Right lung (tissue), 10 donors: ENCODE measurements at places on chromosomes 12 and 14. TPM values are rescaled to one million over a fixed set of nuclear protein-coding genes. Genes with fewer than 3 reads are reported as not detected.

GRCh38 chr12:94650143-94651056 is at the start of gene TMCC3:
Gene TMCC3, minus strand, starts transcription at chr12:94650557. Its CDS starts 127 bp downstream, at chr12:94650430.
- peak; percentile 51 for DNase-seq

Gene FZD10
- polyA plus RNA-seq, result 1.4 TPM

DNA sequence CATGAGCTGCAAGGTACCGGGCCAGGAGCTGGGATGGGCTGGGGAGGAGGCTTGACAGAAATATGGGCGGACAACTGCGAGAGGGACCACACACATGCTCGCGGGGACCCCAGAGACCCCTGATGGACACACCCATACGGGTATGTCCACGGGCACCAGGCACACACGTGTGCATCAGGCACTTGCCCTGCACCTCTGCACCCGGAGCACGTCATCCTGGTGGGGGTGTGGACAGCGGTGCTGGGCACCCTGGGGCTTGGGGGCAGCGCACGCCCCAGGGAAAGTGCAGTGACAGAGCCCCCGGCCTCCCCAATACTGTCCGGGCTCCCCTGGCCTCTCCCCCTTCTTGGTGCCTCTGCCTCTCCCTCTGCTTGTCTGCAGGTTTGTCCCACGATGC is 1.7 kb upstream of the CRIP1 start:
- DNase-seq, result no peak

GRCh38 chr12:89693639-89694202 is 14.9 kb downstream of the ATP2B1 start:
- no peak for DNase-seq
